ENCODE measurements at places on chromosomes 3 and 15.

GRCh38 chr3:160162440-160162839 is 62.8 kb upstream of the C3orf80 start:
- DNase-seq = no peak

- no peak for DNase-seq
Observed at GRCh38 chr3:185337231-185337816, 25.6 kb upstream of the MAP3K13 start.

DNA sequence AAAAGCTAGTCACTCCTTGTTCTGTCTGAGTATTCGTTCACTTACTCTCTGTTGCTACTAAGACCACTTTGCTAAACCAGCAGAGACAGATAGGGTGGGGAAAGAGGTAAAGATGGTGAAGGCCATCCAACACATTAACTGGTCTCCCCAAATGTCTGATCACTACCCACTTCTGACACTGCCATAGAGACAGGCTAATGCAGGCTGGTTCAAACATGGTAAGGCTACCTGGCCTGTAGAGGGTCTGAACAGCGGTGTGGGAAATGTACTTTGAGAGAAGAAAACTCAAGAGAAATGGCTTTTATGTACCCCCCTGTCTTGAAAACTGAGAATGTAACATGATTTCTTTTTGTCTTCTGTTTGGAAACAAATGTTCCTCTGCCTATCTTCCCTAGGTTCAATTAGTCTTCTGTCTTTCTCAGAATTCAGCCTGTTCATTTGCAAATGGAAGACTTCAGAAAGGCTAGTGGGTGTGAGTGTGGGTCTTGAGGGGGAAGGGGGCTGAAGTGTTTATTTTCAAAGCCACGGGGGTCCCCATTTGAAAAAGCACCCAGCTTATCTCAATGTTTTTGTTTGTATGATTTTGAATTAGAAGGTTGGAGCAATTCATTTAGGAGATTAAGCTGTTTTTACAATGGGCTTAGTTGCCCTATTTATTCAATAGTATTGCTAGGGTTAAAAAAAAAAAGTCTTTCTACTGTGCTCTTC is 15.8 kb downstream of the ALDH1A2 start:
- no peak for DNase-seq

GRCh38 chr3:110542552-110543150 is 529.0 kb upstream of the NECTIN3 start:
- no peak for DNase-seq

- no peak for DNase-seq
Observed at GRCh38 chr15:85649372-85649771, 145.4 kb downstream of the KLHL25 start.

DNA sequence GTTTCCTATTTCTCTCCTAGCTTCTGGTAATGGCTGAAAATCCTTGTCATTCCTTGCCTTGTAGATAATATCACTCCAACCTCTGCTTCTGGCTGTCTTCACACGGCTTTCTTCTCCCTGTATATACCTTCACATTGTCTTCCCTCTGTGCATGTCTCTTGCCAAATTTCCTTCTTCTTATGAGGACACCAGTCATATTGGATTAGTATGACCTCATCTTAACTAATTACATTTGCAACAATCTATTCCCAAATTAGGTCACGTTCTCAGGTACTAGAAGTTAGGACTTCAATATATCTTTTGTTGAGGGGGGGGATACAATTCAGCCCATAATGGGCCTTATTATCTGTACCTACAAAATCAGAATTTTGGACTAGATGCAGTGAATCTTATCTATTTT is 417.4 kb downstream of the PLCL2 start:
- no peak for DNase-seq

- no peak for DNase-seq
Observed at GRCh38 chr3:123525433-123525832, 59.4 kb downstream of the HACD2 start.

GRCh38 chr3:190116551-190117067 is 4.1 kb downstream of the P3H2 start:
- DNase-seq = no peak

DNA sequence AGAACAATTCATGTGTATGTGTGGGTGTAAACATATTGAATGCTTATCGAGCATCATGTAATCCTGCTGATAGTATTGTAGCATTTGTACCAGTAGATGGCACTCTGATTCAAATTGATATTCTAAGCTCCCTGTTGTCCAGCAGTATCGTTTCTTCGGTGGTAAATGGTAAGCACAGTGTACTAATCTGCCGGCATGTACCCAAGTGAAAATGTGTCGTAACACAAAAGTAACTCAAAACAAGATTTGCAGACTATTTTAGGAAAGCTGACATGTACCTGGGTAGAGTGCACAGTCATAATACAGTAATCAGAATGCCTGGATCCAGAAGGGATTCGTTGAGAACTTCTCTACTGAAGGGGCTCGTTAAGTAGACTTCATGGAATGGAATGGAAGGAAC is 31.7 kb upstream of the MNS1 start:
- no peak for DNase-seq

DNA sequence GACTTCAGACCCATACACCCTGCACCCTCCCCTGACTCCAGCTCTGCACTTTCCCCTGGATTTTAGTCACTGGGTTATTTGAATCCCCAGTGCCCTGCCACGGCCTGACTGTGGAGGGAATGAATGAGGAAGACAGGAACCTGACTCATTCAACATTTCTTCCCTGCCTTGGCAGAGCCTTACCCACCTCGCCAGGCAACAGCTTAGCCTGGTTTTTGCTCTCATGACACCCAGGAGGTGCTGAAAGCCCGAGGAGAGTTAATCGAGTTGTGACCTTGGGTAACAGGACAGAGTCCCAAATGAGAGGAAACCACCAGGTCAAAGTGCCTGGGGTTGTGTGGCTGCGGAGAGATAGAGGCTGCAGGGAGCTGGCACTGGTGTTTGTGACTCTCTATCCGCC is 128.3 kb downstream of the SMAD6 start:
- DNase-seq = no peak

DNA sequence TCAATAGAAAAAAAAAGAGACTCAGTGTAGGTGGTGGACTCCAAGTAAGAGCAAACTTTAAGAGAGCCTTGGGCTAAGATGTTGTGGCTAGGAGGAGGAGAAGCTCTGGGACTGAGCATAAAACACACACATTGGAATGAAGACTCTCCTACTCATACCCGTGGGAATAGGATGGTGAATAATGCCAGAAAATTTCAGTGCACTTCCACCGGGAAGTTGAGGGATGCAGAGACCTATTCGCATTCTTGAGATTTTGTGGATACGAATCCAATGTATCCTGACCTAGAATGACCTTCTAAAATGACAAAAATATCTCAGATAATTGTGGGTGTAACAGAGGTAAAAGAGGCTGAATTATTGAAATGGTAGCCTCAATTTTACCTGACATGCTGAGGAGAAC is 388.7 kb upstream of the SGO1 start:
- DNase-seq = no peak

DNA sequence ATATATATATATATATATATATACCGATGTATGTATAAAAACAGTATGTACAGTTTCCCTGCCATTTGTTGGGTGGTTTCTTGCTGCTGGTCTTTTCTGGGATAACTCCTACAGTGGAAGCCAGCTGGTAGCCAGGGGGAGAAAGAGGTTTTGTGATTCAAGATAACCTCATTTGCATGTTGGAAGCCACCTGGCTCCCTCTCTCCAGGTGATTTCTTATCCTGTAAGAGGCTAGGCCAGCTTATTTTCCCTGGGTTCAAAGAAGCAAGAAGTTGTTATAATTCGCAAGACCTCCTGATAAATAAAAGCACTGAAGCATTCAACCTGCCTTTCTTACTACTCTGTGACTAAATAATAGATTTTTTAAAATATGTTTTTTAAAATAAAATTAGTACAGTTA is 443.3 kb downstream of the VGLL3 start:
- DNase-seq = no peak

DNA sequence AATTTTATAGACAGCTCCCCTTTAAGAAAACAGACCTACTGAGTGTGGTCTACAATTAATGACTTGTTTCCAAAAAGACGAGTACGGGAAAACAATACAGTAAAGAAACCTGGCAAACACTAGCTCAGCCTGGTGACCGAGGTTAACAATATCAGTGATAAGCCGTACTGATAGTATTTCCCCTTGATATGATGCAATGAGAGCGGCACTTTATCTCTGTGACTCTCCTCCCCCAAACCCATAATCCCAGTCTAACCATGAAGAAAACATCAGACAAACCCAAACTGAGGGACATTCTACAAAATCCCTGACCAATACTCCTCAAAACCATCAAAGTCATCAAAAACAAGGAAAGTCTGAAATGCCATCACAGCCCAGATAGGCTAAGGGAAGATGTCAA is 8.2 kb downstream of the DENND4A start:
- DNase-seq = no peak

DNA sequence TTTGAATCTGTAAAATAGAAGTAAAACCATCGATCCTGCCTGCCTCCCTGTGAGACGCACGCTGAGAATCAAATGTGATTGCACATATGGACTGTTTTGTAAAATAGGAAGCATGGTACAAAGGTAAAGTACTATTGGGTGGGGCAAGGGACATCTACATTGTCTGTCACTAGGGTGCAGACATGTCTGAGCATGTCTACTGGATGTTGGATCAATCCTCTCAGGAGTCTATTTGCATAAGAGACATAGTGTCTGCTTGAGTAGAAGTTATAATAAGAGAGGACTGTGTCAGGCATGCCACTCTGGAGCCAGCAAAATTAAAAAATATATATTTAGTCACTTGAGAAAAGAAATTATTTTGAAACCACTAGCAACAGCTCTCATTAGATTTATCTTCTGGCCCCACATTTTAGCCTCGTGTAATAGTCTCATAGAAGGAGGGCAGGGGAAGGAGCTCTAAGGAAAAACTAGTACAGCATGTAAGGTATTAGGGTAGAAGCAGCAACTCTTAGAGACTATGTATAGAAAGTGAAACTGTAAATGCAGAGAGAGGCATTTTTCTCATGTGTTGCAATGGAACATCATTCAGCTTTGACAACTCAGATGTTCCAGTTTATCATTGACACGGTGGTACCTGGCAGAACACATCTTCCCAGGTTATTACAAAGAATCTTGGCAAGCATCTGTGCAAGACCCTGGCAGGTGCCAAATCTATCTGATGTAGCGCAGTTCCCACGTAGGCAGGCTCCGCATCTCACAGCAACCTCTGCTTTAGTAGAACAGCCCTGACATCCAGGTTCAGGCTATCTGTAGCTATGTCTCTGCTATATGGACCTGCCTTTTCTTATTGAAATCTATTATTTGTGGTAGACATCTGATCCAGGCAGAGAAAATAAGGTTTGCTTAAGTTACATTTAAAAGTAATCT is 85.2 kb upstream of the CHL1 start:
- no peak for DNase-seq
